Panc1 (cell line): ENCODE measurements at places on chromosomes 7 and 10.
A peak's percentile ranks its signal among the peaks of the same experiment; 100 is the strongest.

- H3K4me1 ChIP-seq, result peaks cover 13% of the 10 kb centered on the region
- no peak for DNase-seq
- no peak overlapping the region for H3K4me3 ChIP-seq
These were observed 5.7 kb downstream of the UPK3B start for GRCh38 chr7:76515999-76516443.

GRCh38 chr10:13195016-13195415 lies 33.7 kb downstream of the MCM10 start:
- no peaks in the 10 kb centered on the region for H3K27me3 ChIP-seq
- H3K4me1 ChIP-seq, result no peaks in the 10 kb centered on the region
- no peak overlapping the region for H3K27ac ChIP-seq
- peaks cover 2% of the 10 kb centered on the region; the same call in 1 of the 2 replicates for H3K36me3 ChIP-seq
- DNase-seq, result no peak
- no peak overlapping the region for H3K4me3 ChIP-seq

DNA sequence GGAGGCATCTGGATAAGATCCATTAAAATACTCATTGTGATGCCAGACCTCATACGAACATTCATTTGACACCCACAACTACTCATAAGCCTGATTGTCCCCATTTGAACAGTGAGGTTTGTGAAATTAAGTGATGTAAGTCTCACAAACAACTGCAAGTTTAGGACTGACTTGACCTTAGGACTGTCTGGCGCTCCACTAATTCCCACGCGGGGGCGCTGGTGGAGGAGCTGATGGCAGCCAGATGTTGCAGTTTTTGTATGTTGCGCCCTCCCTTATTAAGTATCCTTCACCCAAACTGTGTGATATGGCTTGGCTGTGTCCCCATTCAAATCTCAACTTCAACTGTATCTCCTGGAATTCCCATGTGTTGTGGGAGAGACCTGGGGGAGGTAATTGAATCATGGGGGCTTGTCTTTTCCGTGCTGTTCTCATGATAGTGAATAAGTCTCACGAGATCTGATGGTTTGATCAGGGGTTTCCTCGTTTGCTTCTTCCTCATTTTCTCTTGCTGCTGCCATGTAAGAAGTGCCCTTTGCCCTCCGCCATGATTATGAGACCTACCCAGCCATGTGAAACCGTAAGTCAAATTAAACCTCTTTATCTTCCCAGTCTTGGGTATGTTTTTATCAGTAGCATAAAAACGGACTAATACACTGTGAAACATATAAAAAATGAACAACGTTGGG lies 20.3 kb upstream of the TIAL1 start:
- peaks cover 4% of the 10 kb centered on the region; the same call in 1 of the 2 replicates for H3K4me1 ChIP-seq
- no peaks in the 10 kb centered on the region for H3K36me3 ChIP-seq
- no peak overlapping the region for H3K27ac ChIP-seq
- H3K4me3 ChIP-seq, result no peak overlapping the region

DNA sequence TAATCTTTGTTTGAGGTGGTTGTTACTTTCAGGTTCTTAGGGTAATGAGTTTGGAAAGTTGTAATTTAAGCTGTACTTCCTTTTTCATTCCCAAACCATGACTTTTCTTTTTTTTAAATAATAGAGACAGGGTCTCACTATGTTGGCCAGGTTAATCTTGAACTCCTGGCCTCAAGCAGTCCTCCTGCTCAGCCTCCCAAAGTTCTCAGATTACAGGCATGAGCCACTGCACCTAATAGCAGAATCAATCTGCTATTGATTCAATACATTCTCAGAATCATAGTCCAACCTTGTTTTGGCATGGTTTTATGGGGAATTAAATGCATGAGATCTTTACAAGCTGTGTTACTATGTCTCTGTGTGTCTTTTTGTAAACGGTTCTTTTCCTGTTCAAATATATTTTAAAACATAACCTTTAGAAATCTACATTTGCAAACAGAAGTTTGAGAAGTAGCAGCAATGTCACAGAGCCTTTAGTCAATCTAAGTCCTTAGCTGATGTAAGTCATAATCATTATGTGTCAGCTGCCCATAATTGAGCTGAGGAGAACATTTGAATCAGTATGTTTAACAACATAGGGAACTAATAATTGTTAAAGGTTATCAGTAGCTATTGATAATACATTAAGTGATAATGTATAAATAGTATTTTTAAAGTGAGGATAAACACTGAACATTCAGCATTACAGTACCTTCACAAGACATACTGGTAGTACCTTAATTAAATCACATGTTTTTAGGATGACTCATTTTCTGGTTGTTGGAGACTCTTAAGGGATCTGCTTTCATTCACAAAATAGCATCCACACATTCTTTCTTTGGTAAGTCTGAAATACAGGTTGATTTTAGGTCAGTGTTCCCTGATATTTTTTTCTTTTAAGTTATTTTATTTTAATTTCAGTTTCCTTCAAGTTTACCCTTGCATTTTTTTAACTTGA lies 8.8 kb downstream of the INPP5F start:
- no peak overlapping the region for H3K4me3 ChIP-seq
- H3K27ac ChIP-seq, result peak overlapping the region; percentile 64
- H3K36me3 ChIP-seq, result no peaks in the 10 kb centered on the region
- H3K4me1 ChIP-seq, result peaks cover 29% of the 10 kb centered on the region
- DNase-seq, result no peak

DNA sequence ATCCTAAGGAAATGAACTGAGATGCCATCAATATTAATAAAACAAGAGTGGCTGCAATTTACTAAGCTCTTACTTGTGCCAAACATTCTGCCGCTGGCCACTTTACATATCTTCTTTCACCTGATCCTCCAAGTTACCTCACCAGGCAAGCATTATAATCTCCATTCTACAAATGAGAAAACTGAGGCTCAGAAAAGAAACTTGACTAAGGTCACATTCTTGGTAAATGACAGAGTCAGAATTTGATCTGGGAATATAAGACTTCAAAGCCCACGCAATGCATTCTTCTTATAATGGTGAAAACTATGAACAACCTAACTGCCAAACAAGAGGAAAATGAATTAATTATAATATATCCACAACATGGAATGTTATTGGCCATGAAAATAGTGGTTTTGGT lies 46.1 kb upstream of the SMNDC1 start:
- H3K4me1 ChIP-seq, result peaks cover 11% of the 10 kb centered on the region; the same call in 1 of the 2 replicates
- no peaks in the 10 kb centered on the region for H3K27me3 ChIP-seq
- DNase-seq, result no peak
- H3K4me3 ChIP-seq, result no peak overlapping the region
- no peaks in the 10 kb centered on the region for H3K36me3 ChIP-seq
- no peak overlapping the region for H3K27ac ChIP-seq

GRCh38 chr10:103877861-103878260 lies 22.5 kb upstream of the SH3PXD2A start:
- no peaks in the 10 kb centered on the region for H3K4me1 ChIP-seq
- DNase-seq, result no peak
- no peak overlapping the region for H3K27ac ChIP-seq

GRCh38 chr7:154871507-154871906 lies 131.4 kb downstream of the PAXIP1 start:
- no peak overlapping the region for H3K4me3 ChIP-seq
- peaks cover 7% of the 10 kb centered on the region for H3K27me3 ChIP-seq
- DNase-seq, result no peak
- no peaks in the 10 kb centered on the region for H3K4me1 ChIP-seq
- no peak overlapping the region for H3K27ac ChIP-seq

DNA sequence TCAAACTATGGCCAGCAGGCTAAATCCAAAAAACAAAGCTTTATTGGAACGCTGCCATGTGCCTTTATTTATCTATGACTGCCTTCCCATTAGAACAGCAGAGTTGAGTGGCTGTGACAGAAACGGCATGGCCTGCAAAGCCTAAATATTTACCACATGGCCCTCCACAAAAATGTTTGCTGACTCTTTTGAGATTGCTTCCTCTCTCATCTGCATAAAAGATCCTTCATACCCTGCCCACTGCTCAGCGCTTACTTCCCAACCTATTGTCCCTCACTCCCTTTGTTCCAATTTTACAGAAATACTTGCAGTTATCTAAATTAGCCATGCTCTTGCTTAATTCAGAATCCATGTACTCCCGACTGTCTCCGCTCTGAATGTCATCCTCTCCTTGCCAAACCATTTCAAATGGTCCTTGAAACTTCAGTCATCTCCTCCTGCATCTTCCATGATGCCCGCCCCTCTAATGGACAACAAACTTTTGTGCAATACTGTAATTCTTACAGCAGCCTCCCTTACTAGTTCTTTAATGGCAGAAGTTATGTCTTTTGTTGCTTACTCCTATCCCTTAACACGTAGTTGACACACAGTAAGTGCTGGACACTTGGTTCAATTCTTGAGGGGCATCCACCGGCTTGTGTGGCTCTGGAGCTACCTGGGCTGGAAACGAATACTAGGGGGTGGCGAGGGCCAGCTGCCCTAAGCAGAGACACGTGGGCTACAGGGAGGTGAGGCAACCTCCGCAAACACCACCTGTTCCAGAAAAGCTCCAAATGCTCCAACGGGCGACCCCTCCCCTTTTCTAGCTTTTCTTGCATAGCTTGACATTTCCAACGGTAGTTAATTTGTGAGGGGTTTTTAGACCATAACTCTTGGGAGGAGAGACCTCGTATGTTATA lies 832 bp downstream of the XRCC2 start:
- peaks cover 10% of the 10 kb centered on the region for H3K36me3 ChIP-seq
- peak overlapping the region; percentile 94 for H3K4me3 ChIP-seq
- H3K4me1 ChIP-seq, result peaks cover 9% of the 10 kb centered on the region

DNA sequence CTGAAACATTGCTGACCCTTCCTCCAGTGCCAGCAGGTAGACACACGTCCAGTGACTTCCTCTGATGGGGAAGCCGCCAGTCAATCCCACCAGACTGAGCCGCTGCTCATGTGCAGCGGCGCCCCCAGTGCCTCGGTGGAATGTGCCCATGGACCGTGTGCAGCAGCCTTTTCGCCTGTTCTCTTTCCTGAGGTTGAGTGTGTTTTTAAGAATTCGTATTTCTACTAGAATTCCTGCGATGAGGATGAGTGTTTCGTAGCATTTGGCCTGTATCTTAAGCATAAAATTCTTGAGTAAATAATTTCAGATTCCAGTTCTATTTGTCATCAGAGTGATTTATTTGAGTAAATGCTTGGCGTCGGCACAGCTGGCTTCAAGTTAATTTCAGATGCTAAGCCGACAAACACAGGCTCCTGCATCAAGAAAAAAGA lies 35.4 kb downstream of the BNIP3 start:
- peaks cover 19% of the 10 kb centered on the region for H3K4me1 ChIP-seq
- no peaks in the 10 kb centered on the region for H3K27me3 ChIP-seq
- H3K27ac ChIP-seq, result no peak overlapping the region
- peak; percentile 62 for DNase-seq
- H3K4me3 ChIP-seq, result no peak overlapping the region

DNA sequence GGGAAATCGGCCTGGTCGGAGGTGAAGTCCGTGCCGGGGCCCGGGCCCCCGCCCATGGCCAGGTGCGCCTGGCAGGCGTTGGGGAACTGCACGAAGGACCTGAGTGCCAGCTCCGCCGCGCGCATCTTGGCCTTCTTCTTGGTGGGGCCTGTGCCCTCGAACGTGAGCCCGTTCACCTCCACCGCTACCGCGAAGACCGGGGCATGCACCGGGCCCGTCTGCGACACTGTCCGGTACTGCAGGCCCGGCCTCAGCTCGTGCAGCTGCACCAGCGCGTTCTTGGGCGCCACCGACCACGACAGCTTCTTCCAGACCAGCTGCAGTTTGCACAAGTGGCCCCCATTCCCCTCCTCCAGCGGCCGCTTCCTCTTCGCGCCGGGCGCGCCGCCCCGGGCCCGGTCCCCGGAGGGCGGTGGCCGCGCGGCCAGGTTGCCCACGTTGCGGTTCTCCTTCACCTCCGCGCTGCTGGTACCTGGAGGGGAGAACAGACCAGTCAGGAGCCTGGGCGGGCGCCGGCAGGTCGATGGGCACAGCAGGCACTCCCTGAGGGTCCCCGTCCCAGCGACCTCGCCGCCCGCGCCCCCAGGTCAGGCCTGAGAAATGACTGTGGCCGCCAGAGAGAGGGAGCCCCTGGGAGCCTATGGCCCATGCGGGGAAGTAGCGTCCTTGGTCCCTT lies 307.4 kb downstream of the WDR37 start:
- DNase-seq, result no peak
- H3K27ac ChIP-seq, result no peak overlapping the region
- H3K27me3 ChIP-seq, result no peaks in the 10 kb centered on the region
- no peaks in the 10 kb centered on the region for H3K4me1 ChIP-seq
- H3K4me3 ChIP-seq, result no peak overlapping the region

DNA sequence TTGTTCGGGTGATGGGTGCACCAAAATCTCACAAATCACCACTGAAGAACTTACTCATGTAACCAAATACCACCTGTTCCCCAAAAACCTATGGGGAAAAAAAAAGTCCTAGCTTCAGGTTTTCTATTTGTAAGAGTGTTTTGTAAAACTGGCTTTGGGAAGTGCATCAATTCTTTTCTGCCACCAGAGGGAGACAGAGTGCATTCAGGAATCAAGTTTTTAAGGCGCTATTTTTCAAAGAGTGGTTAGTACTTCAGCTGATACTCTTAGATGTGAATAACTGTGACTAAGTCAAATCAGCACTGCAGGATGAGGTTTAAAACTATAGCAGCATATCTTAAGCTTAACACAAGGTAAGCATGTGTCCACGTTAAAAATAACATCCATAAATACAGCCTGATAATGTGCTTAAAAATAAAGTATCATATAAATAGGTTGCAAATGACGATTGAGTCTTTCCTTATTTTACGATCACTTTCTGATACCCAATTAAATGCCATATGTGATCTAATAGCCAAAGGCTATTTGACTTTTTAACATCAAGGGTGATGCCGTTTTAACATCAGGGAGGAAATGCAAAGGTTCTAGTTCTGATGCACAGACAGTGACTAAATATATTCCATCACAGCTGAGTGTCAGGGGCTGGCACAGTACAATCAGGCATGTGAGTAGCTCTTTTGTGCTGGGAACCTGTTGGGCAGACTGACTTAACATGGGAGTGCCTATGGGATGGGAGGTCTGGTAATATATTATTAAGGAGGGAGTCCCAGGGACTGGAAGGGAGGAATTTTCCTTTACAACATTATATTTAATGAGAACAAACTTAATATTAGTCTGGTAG lies 10.6 kb upstream of the LYZL2 start:
- no peaks in the 10 kb centered on the region for H3K36me3 ChIP-seq
- DNase-seq, result peak; percentile 43
- no peaks in the 10 kb centered on the region for H3K27me3 ChIP-seq
- H3K27ac ChIP-seq, result no peak overlapping the region
- no peak overlapping the region for H3K4me3 ChIP-seq

DNA sequence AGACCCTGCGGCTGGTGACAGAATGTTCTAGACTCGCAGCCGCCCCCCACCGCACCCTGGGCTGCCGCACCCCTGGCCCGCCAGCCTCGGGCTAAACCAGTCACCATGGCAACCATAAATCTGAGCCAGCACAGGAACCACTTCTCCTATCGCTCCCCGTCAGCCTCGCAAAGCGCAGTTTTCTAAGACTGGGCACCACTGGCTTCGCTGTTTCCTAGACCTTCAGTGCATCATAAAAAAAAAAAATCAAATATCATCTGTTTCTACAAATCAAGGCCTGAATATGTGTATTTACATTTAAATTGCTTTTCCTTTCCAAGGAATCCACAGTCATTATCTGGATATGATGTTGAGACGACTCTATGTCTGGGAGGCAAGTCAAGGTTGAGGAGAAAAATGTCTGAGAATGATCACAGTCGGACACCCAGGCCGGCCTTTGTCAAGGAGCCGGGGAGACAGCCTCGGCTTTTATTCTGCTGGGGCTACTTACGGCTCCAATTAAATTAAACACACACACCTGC lies 99.9 kb downstream of the PTPRN2 start:
- H3K4me1 ChIP-seq, result no peaks in the 10 kb centered on the region
- no peaks in the 10 kb centered on the region for H3K36me3 ChIP-seq
- peaks cover 3% of the 10 kb centered on the region; the same call in 1 of the 2 replicates for H3K27me3 ChIP-seq
- H3K27ac ChIP-seq, result no peak overlapping the region
- no peak overlapping the region for H3K4me3 ChIP-seq
- DNase-seq, result no peak

GRCh38 chr7:122485856-122486255 lies 181.3 kb upstream of the FEZF1 start:
- no peaks in the 10 kb centered on the region for H3K27me3 ChIP-seq
- H3K27ac ChIP-seq, result no peak overlapping the region
- DNase-seq, result no peak
- H3K4me1 ChIP-seq, result no peaks in the 10 kb centered on the region
- no peak overlapping the region for H3K4me3 ChIP-seq
